ENCODE measurements at places on chromosomes 5 and 9.

- DNase-seq: no peak
Observed at GRCh38 chr5:134526483-134527155, 1.1 kb downstream of the JADE2 start.

- DNase-seq: no peak
Observed at GRCh38 chr9:23823269-23823668, 2.8 kb downstream of the ELAVL2 start.

GRCh38 chr5:42749020-42749419, 7.6 kb upstream of the CCDC152 start:
- no peak for DNase-seq

DNA sequence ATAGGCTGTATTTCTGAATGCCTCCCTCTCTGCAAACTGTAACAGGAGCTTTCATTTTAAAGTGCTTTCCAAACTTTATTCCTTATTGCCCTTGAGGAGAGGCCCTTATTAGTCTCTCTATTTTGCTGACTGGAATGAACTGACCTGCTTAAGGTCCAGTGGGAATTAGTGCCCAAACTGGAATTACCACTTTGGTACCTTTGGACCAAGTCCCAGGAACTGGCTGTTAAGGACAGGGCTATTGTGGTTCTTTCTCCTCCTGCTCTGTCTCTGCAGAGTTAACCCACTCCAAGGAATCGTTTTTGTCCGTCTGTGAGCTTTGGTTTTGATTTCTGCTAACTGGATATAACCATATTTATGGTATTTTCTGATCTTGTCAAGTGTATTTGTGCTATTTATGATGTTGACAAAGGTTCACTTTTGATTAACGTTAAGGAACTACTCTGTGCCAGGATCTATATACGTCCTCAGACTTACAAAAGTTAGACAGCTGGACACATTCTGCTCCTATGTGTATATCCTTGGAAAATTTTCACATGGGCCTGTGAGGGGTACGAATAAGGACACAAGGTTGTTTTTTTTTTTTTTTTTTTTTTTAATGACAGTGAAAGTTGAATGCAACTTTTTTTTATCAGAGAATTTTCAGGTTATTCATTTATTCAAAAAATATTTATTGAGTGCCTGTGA, 189.1 kb upstream of the ANKRD55 start:
- DNase-seq: no peak

GRCh38 chr9:136247947-136248637, 2.5 kb upstream of the QSOX2 start:
- no peak for DNase-seq

DNA sequence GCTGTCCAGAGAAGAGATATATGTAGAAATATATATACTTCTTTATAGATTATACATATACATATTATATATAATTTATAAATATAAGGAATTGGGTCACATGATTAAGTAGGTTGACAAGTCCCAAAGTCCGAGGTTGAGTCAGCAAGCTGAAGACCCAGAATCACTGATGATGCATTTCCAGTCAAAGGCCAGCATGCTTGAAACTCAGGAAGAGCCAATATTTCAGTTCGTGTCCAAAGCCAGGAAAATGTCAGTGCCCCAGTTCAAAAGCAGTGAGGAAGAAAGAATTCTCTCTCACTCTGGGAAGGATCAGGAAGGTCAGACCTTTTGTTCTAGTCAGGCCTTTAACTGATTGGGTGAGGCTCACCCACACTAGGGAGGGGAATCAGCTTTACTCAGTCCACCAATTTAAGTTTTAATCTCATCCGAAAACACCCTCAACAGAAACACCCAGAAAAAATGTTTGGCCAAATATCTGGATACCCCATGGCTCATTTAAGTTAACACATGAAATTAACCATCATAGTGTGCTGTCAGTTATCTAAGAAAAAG, 42.0 kb upstream of the LVRN start:
- DNase-seq: no peak

- no peak for DNase-seq
Observed at GRCh38 chr5:66945389-66946349, 250.9 kb downstream of the CD180 start.

All from fibroblast of skin of abdomen (primary cell).